ENCODE measurements at places on chromosomes 2 and 18.

DNA sequence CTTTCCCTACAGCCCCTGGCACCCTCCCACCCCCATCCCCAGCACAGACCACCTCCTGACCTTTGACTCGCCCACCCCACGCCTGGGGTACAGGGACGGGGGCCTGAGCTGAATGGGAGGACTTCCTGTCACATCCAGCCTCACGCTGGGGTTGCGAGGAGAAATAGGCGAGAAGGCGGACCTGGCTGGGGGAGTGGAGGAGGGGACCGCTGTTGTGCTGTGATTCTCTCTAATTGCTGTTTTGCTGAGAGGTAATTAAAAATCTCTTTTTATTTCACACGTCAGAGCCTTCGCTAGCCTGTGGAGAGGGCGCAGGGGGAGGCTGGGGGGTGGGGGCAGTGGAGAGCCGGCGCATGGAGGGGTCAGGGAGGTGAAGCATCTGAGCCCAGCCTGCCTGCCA lies 9.7 kb upstream of the ECEL1 start:
- no peak for DNase-seq

- DNase-seq = peak; percentile 34
Observed at GRCh38 chr2:192128655-192129054, 66.1 kb downstream of the TMEFF2 start.

- no peak for DNase-seq
Observed at GRCh38 chr18:56060967-56061541, 473.1 kb upstream of the TCF4 start.

DNA sequence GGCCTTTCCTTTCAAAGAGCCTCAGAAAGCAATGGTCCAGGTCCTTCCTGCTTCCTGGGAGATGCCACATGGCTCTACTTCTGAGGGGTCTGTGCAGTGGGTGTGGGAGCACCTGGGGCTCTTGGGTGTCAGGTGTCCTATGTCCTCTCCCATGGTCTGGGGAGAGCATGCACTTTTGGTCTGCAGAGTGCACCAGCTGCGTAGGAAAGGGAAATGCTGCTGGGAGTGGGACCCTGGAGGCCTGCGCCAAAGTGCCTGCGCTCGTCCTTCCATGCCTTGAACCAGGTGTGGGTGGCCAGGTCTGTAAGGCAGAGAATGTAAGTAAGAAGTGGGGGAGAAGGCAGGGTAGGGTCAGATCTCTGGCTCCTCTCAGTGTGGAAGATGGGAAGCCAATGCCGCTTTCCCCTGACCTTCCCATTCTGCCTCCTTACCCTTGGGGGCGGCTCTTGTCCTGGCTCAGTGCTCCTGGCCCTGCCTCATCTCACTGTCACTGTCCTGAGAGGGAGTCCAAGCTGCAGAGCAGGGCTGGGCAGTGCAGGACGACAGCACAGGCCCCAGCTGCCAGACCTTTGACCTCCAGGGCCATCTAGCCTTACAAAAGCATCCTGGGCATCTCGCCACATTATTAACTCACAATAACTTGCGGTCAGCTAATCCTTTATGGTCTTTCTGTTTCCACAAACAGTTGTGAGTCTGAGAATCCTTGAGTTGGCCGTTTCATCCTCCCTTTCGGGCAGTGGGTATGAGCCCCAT lies 6.6 kb upstream of the PROM2 start:
- DNase-seq = peak; percentile 54

GRCh38 chr2:22691666-22692065 lies 693.3 kb upstream of the KLHL29 start:
- no peak for DNase-seq

- DNase-seq = no peak
Observed at GRCh38 chr2:102422910-102423309, at the start of gene IL18RAP. Gene IL18RAP, plus strand, starts transcription at chr2:102423160. Its CDS starts 118 bp downstream, at chr2:102423278.

- no peak for DNase-seq
Observed at GRCh38 chr2:101520246-101520645, 45.3 kb upstream of the RFX8 start.

DNA sequence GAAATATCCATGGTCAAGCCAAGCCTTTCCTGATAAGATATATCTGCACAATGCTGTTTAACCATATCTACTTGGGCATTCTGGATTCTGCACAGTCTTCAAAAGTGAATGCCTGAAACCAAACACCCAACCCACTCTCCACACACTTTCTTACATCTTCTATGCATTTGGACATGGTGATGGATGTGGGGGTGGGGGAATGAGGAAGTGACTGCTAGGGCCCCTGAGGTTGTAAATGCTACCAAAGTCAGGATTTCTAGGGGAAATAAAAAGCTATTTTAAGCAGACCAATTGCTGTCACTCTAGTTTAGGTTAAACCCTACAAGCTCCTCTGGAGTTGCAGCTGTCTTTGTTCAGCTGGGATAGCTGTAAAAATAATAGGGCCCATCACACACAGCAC lies 26.7 kb upstream of the TGFA start:
- no peak for DNase-seq

GRCh38 chr2:237731663-237732062 lies 66.9 kb upstream of the RBM44 start:
- peak; percentile 43 for DNase-seq
